ENCODE measurements at places on chromosomes 6 and 20.

DNA sequence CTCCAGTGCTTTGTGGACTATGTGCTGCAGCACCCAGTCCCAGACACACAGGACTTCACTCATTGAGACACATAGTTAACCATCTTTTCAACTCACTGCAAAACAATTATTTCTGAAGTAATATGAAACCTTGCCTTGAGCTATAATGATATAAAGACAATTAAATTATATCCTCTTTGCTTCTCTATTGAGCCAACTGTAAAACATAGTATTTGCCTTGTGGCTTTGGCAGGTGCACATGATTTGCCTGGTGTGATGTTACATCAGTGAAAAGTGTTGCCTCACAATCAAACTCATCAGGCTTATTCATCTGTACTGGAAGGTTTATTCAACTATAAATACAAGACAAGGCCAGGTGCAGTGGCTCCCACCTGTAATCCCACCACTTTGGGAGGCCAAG lies 80.6 kb downstream of the NCOA7 start:
- peak; percentile 11 for DNase-seq

DNA sequence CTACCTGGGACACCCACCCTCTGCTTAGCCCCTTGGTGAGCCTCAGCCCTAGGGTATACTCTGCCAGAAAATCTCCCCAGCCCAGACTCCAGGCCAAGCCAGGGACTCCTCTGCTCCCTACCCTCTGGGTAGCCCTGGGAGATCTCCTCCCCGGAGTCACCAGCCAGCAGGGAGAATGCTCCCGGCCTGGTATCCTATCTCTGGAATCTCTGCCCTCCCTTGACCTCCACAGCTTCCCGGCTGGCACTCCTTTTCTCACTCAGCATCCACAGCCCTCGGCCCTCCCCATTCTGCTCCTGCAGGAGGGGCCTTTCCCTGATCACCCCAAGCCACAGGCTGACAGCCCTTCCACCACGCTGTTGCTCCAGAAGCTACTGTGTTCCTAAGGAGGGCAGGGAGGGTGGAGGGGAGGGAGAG lies 22.6 kb downstream of the NOL4L start:
- no peak for DNase-seq

GRCh38 chr6:16671302-16672289 lies 89.7 kb downstream of the ATXN1 start:
- DNase-seq, result peak; percentile 38

DNA sequence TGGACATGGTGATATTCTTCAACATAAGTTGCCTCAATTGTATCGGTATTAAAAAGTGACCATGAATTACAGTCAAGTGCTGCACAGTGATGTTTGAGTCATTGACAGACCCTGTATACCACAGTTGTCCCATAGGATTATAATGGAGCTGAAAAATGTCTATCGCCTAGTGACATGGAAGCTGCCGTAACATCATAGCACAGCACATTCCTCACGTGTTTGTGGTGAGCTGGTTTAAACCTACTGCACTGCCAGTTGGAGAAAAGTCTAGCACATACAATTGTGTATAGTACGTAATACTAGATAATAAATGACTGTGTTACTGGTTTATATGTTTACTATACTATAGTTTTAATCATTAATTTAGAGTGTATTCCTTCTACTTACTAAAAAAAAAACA lies 150.2 kb downstream of the CDH26 start:
- DNase-seq, result no peak

DNA sequence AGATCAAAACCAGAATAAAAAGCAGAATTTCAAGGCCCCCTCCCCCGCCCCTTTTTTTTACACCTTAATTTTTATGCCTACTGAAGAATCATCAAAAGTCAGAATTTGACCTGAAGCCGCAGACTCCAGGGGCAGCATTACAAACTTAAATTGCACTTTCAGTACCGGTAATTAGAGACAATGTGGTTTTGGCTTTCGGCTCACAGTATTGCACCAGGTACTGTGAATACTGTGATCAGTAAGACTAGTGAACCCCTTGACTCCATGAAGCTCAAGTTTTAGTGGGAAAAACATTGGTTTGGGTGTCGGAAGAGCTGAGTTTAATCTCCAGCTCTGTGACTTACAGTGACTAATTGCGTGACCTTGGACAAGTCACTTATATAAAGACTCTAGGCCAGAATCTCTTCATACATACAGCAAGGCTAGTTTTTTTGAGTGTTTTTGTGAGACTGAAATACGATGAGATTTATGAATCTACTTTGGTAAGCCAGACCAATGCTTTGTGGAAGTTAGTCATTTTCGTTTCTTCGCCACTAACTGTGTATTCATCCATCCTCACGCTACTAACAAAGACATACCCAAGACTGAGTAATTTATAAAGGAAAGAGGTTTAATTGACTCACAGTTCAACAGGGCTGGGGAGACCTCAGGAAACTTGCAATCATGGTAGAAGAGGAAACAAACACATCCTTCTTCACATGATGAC lies 114.7 kb downstream of the SASH1 start:
- no peak for DNase-seq
